ENCODE measurements at places on chromosomes 13 and 19.

DNA sequence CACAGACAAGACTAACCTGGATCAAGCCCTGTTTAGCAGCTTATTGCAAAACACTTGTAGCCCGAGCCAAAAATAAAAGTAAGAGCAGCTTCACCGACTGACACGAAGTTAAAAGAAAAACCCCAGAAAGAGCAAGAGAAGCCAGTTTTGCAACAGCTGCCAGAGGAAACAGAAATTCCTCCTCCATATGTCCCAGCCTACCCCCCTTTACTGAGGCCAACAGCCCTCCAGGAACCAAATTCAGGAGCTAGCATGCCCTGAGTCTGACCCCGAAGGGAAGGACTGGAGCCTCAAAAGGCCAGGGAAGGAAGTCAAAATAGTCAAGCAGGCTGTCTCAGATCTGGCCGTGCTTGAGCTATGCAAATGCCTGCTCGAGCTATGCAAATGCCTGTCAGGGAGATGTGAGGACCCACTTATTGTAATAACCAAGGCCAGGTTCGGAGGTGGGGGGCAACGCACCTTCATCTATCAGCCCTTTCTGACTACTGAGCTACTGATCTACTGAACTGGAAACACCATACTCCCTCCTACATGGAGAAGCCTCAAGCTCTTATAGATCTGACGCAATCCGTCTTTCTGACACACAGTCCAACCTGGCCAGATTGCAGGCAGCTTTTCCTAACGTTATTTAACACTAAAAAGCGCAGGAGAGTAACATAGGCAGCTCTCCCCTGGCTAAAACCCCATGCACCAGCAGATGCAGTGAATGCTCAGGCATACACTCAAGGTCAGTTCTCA lies 6.7 kb downstream of the SIGLEC11 start:
- DNase-seq, result no peak

DNA sequence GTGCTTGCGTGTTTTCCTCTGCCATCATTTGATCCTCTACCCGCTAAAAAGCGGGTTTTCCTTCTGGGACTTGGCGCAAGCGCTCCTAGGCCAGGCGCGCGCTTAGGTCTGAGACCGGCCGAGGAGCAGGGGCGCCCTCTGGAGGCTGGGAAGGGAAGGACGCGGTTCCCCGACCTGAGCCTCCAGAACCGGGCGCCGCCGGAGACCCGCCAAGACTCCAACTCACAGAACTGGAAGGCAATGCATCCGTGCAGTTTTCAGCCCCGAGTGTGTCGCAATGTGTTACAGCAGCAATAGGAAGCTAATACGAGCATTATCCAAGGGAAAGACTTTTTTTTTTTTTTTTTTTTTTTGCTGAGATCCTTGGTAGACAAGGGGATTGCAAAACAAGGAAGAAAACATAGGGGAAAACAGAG lies 190.9 kb downstream of the COL4A1 start:
- no peak for DNase-seq

GRCh38 chr13:36965767-36966166 lies 33.4 kb downstream of the ALG5 start:
- DNase-seq, result no peak

DNA sequence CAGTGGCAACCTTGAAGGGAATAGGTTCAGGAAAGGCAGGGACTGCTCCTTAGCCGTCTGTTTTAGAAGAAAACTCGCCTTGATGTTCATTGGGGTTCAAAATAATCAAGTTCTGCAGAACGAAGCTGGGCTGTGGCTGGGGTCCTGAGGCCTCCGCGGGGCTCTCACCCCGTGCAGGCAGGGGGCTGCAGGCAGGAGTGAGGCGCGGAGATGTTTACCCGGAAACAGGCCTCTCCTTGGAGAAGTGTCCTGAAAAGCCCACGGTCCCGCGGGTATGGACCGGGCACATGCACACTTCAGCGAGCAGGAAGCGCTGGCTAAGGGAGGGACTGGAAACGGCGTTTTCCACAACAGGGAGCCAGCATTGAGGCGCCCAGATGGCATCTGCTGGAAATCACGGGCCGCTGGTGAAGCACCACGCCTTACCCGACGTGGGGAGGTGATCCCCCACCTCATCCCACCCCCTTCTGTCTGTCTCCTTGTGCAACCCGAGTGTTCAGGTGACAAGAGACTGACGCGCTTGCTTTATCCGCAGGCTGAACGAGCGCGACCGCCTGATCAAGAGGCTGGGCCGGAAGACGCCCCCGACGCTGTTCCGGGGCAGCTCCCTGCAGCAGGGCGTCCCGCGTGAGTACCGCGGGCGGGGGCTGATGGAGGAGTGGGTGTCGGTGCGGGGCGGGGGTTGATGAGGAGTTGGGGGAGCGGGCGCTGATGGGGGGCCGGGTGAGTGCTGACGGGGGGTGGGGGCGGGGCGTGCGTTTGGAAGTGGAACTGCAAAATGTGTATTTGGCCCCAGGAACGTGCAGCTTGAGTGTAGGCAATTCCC lies 39.6 kb downstream of the SHISA2 start:
- no peak for DNase-seq

- peak; percentile 81 for DNase-seq
These were observed 10.2 kb downstream of the DPP9 start for GRCh38 chr19:4713384-4713951.

GRCh38 chr13:36533806-36534205 lies 101.5 kb downstream of the CCNA1 start:
- DNase-seq, result peak; percentile 6

DNA sequence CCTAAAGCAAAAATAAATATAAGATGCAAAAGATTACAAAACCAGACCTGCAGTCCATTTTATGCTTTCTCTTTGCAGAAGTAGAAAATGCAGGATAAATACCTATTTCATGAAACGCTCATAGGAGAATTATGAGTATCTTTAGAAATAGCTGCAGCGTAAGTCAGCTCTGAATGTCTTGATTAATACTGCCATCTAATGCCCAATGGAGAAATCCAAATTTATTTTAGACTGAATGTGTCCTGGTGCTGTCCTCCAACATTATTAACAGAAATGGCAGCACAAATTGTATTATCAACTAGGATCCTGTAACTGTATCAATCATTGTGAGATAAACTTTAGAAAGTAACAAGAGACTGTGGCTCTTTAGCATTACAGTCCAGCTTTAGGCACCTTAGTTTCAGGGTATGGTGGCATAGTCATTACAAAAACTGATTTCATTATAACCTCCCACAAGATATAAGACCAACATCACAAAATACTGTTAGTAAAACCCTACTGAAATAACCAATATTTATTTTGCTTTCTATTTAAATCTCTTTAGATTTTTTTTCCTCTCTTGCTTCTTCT lies 162.1 kb upstream of the MIR17HG start:
- DNase-seq, result peak; percentile 21

- DNase-seq, result peak; percentile 82
These were observed 2.9 kb downstream of the WDR83 start for GRCh38 chr19:12669270-12670158.

DNA sequence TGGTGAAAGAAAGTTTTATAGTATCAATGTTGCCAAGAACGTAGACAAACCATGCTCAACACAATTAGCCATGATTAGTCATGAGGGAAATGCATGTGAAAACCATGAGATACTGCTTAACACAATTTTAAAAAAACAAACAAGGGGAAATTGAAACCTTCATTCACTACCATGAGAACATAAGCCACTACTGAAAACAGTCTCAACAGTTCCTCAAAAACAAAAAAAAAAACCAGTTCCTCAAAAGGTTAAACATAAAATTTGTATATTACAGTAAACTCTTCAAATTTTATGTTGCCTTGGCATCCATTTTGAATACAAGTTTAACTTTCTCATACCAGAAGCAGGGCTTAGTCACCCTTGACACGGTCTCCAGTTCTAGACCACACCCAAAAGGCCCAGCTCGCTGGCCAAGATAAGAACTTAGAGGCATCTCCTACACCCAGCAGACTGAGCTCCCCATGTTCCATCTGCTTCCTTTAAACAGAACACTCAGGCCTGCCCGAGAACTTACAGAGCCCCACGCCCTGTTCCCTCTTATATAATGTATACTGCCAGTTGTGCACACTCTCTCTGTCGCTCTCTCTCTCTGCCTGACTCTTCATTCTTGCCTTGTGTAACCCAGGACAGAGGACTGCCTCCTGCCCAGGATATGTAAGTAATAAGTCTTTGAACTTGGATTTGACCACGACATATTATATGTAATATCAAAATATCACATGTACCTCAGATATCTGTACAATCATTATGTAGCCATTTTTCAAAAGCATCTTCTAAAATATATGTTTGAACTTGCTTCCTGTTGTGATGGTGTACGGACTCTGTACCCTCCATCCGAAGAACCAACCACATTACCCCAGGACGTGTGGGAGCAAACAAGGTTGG lies 67.4 kb downstream of the STK24 start:
- peak; percentile 91 for DNase-seq

DNA sequence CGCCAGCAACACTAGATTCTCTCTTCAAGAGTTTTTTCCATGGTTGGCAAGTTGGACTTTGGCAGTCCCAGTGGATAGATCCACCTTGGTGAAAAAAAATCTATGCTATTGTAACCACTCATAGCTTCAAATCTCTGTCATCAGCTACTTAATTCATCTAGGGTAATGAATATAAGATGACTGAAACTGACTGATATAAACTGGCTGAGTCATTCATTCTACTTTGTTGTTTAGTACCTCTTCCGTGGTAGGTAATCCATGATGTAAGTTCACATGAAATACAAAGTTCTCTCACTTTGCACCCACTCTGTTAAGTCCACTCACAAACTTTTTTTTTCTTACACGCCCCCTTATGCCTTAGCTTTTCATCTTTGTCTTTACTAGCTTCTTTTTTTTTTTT lies 1381.5 kb downstream of the SLITRK5 start:
- DNase-seq, result no peak

- DNase-seq, result no peak
These were observed 4.2 kb upstream of the TNNI3 start for GRCh38 chr19:55161571-55162322.

- peak; percentile 52 for DNase-seq
These were observed 13.1 kb downstream of the EPS8L1 start for GRCh38 chr19:55088543-55089341.

DNA sequence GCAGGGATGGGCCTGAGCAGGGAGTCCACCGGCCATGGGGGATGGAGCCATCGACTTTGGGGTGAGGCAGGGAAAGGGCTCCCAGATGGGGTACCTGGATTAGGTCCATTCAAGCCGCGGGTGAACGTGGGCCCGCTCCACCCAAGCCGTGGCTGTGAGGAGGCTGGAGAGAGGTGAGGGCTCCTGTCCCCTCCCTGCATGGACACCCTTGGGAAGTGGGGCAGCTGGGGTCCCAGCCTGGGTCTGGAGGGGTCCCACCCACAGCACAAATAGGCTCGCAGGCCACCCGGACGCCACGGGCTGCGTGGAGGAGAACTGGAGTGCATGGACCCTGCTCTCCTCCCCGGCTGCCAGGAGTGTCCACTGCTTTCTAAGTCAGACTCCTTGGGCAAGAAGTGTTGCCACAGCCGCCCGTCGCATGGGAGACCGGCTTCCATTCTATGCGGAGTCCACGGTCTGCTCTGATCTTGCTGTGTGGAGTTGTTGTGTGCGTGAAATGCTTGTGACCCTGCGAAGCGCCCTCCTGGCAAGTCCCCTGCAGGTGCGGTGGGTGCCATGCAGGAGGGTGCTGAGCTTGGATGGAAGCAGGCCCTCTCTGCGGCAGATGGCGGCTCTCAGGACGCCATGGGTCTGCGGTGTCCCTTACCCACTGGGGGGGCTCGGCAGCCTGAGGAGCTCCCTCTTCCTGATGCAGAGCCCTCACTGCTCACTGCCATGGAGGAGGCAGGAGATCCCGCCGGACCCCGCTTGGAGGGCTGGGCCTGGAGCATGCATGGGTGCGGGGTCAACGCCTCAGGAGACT lies 2.0 kb downstream of the DAZAP1 start:
- DNase-seq, result no peak

DNA sequence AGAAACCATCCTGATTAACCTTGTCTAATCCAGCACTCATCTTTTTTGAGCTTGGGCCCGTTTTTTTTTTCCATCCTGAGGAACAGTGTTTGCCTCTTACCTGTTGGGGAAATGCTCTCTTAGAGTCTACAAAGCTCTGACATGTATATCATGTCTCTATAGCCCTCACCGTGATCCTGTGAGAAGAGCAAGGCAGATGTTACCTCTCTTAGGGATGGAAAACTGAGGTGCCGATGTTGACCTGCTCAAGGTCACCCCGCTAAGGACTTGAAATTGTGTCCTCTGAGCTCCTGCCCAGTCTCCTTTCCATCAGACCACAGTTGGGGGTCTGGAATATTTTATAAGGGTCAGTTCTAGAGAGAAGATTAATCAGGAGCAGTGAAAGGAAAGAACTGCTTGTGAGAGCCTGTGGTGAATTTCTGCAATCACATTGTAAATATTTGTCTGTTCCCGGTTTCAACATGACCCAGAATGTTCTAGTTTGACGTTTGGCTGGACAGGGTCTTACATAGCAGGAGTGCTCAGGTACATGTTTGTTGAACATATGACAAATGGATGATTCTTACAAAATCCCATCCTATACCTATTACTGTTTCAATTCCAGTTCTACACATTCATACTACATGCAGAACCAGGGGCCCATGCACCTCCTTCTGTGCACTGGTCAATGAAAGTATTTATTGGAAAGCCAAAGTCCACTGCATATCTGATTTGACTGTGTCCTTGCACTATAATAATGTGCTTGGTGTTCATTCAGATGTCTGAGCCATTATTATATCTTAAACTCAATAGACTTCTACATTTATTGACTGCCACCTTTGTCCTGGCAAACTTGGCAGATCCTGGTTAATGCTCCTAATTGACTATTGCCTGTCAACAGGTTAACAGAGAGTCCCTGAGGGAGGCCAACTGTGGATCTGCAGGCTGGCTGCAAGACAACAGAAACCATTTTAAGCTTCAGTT lies 12.1 kb downstream of the SLC25A15 start:
- DNase-seq, result no peak

DNA sequence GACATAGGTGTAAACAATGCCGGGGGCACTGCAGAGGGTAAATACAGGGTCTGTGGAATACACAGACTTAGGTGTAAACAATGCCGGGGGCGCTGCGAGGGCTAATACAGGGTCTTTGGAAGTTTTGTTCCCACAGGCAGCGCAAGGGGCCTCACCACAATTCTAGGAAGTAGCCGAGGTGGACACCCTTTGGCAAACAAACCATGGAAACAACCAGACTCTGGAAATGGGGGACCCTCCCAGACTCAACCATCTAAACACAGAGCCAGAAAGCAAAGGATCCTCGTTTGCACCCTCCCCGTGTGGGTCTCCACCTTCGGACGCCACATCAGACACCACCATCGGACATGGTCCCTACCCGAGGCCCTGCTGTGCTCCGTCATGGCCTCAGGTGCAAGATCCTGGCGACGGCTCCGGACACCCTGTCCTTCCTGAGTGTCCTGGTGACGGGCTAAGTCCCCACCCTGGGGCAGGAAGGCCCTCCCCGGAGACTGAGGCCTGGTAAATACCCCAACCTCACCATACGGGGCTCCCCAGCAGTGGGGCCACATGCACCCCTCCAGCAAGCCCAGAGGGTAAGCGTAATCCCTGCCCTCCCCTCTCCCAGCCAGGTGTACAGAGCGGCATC lies 16.7 kb upstream of the PLPP2 start:
- no peak for DNase-seq

DNA sequence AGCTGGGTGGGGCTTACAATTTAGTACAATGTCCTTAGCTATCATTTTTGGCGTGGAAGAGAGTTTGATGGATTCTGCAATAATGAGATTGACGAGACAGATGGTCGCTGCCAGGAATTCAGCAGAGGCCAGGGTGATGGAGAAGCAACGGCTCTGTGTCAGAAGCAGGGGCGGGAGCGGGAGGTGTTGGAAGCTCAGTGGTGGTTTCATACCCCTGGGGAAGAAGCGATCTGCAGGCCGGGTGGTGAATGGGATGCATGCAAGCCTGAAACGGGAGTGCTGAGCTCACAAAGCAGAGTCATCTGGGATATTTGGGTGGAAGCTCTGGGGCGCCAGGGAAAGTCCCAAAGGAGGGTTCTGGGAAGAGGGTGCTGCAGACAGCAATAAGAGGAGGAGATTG lies 370.8 kb downstream of the ZNF536 start:
- DNase-seq, result no peak
